ENCODE measurements at places on chromosomes 11 and 22.

DNA sequence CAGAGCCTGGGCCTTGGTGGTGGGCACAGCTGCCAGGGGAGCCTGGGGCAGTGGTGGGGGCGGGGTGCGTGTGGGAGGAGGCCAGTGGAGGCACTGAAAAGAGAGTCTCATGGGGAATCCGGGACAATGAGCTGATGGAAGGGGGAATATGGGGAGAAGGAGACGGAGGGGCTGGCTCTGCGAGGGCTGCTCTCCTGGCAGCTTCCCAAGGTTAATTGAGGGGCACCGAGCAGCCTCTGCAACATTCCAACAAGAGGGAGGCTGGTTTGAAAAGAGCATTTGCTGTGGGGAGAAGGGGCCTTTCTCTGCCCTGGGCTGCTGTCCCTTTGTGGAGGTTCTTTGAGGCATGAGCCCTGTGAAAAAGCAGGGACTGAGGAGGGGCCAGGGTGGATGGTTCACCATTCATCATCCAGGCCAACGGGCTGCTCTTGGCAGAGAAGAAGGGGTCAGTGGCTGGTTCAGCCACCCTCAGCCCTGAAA is 9.4 kb upstream of the IGSF9B start:
- peaks cover 8% of the 10 kb centered on the region for H3K27me3 ChIP-seq
- no peak for DNase-seq
- no peak overlapping the region for H3K27ac ChIP-seq
- no peaks in the 10 kb centered on the region for H3K36me3 ChIP-seq
- H3K4me3 ChIP-seq: no peak overlapping the region

DNA sequence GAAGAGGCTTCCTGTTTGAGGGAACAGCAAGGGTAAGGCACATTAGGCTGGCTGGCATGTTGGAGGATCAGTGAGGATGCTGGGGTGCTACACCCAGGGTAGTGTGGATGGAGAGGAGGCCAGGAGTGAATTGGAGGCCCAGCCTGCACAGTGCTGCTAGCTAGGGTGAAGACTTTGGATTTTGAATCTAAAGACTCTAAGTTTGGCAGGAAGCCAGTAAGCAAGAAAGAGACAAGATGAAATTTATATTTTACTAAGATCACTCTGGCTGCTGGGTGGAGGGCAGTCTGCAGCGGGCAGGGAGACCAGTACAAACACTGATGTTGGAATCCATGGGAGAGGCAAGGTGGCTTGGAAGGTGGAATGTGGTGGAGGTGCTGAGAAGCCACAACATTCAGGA is 43.6 kb downstream of the TSPAN18 start:
- H3K4me3 ChIP-seq: no peak overlapping the region
- H3K27ac ChIP-seq: 0 out of 2 replicates have a peak overlapping the region, but pooled peaks have one; percentile 66
- DNase-seq: no peak
- peaks cover 55% of the 10 kb centered on the region for H3K4me1 ChIP-seq

- H3K4me3 ChIP-seq: no peak overlapping the region
- no peaks in the 10 kb centered on the region for H3K36me3 ChIP-seq
- H3K27me3 ChIP-seq: peaks cover 47% of the 10 kb centered on the region
- H3K4me1 ChIP-seq: peaks cover 37% of the 10 kb centered on the region
- DNase-seq: no peak
- no peak overlapping the region for H3K27ac ChIP-seq
Observed at GRCh38 chr11:114775875-114776621, 97.7 kb downstream of the NXPE2 start.

DNA sequence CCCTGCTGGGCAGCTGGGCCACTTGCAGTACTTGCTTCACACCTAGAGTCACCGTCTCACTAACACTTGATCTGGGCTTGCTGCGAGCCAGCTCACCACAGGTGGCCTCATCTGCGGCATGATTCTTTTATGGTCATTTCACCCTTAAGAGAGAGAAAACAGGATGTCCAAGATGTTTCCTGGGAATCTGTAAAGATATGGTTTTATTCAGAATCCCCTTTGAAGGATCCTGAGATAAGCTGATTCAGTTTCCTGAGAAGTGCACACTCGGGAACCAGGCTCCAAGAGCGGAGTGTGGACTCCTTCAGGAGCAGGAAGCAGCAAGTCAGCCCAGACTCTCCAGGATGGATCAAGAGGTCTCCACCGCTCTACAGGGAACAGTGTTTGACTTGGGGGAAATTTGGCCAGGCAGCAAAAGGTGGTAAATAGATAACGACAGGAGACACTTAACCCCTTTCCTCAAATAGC is 21.8 kb upstream of the TP53AIP1 start:
- H3K4me3 ChIP-seq: no peak overlapping the region
- H3K27me3 ChIP-seq: no peaks in the 10 kb centered on the region
- no peak overlapping the region for H3K27ac ChIP-seq
- H3K36me3 ChIP-seq: peaks cover under 1% of the 10 kb centered on the region

GRCh38 chr11:93895106-93895862 is 44.9 kb upstream of the VSTM5 start:
- H3K27me3 ChIP-seq: peaks cover 10% of the 10 kb centered on the region
- no peak overlapping the region for H3K27ac ChIP-seq
- peak; percentile 20 for DNase-seq
- no peaks in the 10 kb centered on the region for H3K4me1 ChIP-seq

All from WTC11 (cell line).